Naive thymus-derived CD4-positive, alpha-beta T cell (primary cell): ENCODE measurements at places on chromosomes 2 and 18. TPM values are rescaled to one million over a fixed set of nuclear protein-coding genes. Genes with fewer than 3 reads are reported as not detected.

DNA sequence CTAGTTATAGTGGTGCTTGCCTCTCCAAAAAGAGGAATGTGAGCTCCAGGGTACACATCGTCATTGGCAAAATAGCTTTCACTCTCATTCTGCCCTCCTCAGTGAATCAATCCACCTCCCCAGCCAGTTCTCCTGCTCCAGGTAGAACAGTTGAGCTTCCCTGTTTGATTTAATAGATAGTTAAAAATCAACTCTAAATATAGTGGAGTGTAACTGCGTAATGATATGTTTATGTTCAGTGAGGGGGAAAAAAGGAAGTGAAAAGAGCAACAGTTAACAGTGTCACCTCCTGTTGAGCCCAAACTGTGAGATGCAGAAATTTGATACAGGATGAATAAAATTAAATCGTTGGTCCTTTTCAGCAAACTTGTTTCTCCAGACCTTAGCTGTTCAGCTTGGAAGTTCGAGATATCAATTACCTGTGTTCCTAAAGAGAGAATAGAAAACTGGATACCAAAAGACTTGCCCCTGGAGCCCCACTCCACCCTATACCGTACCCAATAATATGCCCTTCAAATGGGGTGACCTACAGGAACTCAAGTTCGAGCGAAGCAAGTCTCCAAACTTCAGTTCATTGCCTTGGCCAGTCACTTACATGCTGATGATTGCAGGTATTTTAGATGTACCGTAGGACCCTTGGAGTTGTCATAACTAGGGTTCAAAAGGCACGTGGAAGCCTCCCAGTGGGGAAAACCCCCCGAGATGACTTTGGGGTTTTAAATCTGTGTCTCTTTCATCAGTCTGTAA, 708.4 kb downstream of the RNF144A start:
- DNase-seq, result no peak
- H3K27me3 ChIP-seq, result no peaks in the 10 kb centered on the region
- H3K36me3 ChIP-seq, result no peaks in the 10 kb centered on the region

GRCh38 chr2:190088917-190089316, 26.4 kb upstream of the MSTN start:
- no peaks in the 10 kb centered on the region for H3K4me1 ChIP-seq
- H3K4me3 ChIP-seq, result no peak overlapping the region
- H3K27me3 ChIP-seq, result no peaks in the 10 kb centered on the region
- DNase-seq, result peak; percentile 54

DNA sequence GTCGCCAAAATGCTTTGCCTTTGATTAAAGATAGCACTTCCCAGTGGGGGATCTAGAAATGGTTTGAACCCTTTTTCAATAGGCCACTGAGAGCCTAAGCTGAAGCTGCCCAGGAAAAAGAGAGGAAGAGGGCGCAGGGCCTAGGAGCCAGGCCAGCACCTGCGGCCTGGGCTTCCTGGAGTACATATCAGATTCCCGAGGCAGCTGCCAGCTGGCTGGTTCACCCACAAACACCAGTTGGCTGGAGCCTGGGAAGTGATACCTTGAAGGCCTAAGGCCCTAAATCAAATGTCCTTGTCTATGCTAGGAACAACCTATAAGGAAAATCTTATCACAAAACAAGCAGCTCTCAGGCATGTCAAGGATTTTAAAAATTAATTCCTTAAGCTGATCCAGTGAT, 37.1 kb downstream of the ANKRD44 start:
- no peaks in the 10 kb centered on the region for H3K36me3 ChIP-seq
- DNase-seq, result no peak
- peaks cover 62% of the 10 kb centered on the region for H3K4me1 ChIP-seq
- H3K27ac ChIP-seq, result peak overlapping the region; percentile 53
- no peaks in the 10 kb centered on the region for H3K27me3 ChIP-seq
- no peak overlapping the region for H3K4me3 ChIP-seq

- H3K27me3 ChIP-seq, result no peaks in the 10 kb centered on the region
- peak; percentile 16 for DNase-seq
- H3K27ac ChIP-seq, result peak overlapping the region; percentile 38
- no peak overlapping the region for H3K4me3 ChIP-seq
These were observed 45.9 kb downstream of the PNO1 start for GRCh38 chr2:68203587-68203986.

DNA sequence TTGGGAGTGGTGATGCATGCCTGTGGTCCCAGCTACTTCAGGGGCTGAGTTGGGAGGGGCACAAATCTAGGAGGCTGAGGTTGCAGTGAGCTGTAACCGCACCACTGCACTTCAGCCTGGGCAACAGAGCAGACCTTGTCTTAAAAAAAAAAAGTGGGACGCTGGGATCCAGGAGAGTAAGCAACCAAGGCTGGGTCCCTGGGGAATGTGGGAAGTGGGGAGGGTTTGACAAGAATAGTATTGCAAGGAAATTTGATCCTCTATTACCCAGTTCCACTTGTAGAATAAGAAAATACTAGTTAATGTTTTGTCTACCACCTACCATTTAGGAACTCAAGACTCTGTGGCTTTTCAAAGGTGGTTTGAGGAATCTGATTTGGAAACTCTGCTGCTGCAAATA, 21.1 kb upstream of the DYTN start:
- H3K4me3 ChIP-seq, result no peak overlapping the region
- H3K4me1 ChIP-seq, result no peaks in the 10 kb centered on the region
- H3K27me3 ChIP-seq, result no peaks in the 10 kb centered on the region
- no peak overlapping the region for H3K27ac ChIP-seq
- H3K36me3 ChIP-seq, result no peaks in the 10 kb centered on the region

GRCh38 chr2:10668402-10669012, 21.3 kb downstream of the NOL10 start:
- H3K4me3 ChIP-seq, result no peak overlapping the region
- H3K27me3 ChIP-seq, result no peaks in the 10 kb centered on the region
- H3K27ac ChIP-seq, result no peak overlapping the region
- H3K36me3 ChIP-seq, result peaks cover 11% of the 10 kb centered on the region
- no peaks in the 10 kb centered on the region for H3K4me1 ChIP-seq
- DNase-seq, result peak; percentile 63

GRCh38 chr2:39782591-39782990, 3.5 kb upstream of the THUMPD2 start:
- H3K27ac ChIP-seq, result no peak overlapping the region
- no peak overlapping the region for H3K4me3 ChIP-seq

Gene MALL
- 0.36 and 0.46 TPM in 2 replicates for total RNA-seq

DNA sequence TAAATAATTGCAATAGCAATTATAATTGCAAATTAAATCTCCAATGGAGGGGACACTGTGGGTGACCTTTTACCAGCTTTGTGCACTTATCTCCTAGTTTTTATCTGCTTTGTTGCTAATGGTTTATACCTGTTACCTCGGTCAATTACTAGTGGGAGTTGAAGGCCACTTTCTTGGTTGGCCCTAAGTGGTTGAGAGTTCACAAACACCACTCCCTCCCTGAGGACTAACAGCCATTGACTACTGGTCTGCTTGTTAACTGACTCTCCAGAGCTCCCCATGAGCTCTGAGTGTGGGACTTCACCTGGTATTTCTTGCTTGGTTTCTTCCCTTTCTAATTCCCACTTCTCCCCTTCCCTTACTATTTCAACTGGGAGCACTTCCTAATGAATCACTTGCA, 27.2 kb downstream of the SERPINE2 start:
- no peak overlapping the region for H3K4me3 ChIP-seq
- H3K27ac ChIP-seq, result no peak overlapping the region
- H3K4me1 ChIP-seq, result peaks cover 3% of the 10 kb centered on the region
- no peaks in the 10 kb centered on the region for H3K36me3 ChIP-seq
- no peak for DNase-seq

GRCh38 chr18:76615065-76615733, 120.2 kb upstream of the ZNF516 start:
- no peaks in the 10 kb centered on the region for H3K36me3 ChIP-seq
- H3K27ac ChIP-seq, result no peak overlapping the region
- no peak overlapping the region for H3K4me3 ChIP-seq
- H3K4me1 ChIP-seq, result no peaks in the 10 kb centered on the region

GRCh38 chr2:165953306-165953654, 296 bp downstream of the TTC21B start:
- H3K4me3 ChIP-seq, result peak overlapping the region; percentile 91
- DNase-seq, result no peak
- peak overlapping the region; percentile 66 for H3K27ac ChIP-seq
- H3K27me3 ChIP-seq, result no peaks in the 10 kb centered on the region
- H3K4me1 ChIP-seq, result peaks cover 22% of the 10 kb centered on the region

DNA sequence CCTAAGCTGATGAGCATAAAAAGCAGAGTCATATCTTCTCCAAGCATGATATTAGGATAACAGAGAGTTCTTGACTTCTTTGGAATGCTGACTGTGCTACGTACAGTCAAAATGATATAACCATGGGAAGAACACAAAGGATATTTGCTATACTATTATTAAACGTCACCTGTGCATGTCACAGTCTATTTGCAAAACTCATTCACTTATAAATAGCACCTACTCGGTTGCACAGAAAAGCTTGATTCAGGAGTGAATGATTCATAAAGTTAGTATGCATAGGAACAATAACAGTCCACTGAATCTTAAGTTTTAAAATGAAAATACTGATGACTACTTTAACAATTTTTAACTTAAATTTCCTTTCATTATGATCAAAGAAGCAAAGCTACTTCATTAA, 83.3 kb downstream of the SP3 start:
- DNase-seq, result no peak
- no peaks in the 10 kb centered on the region for H3K36me3 ChIP-seq
- H3K27ac ChIP-seq, result no peak overlapping the region
- H3K4me1 ChIP-seq, result no peaks in the 10 kb centered on the region
- no peak overlapping the region for H3K4me3 ChIP-seq

DNA sequence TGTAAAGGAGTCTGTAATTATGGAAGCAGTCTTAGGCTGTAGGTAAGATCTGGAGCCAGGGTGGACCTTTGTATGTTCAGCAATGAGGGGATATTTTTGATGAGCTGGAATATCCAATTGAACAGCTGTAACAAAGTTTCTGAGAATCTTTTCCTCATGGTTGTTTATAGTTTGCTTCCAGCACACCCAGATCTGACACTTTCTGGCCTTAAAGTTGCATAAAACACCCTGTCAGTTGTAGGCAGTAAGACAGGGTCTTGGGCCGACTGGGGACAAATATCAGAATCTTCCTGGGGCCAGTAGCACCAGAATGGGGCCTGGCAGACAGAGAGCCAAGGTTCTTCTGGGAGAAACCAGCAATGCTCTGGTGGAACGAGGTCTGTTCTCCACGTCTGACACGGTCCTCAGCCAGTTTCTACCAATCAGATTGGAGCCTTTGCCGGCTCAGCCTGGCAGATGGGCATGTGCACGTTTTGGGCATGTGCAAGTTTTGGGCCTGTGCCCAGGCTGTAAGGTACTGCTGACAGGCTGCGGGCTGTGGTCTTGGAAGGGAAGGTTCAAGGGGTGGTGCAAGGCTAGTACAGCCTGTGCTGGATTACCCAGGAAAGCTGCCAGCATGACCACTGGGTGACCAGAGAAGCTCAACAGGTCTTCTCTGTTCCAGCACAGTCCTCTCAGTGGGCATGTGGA, 89.8 kb downstream of the PRKCE start:
- no peaks in the 10 kb centered on the region for H3K4me1 ChIP-seq
- H3K27me3 ChIP-seq, result no peaks in the 10 kb centered on the region

Gene SP140
- 40.6 TPM for total RNA-seq

Gene PDCD1
- 1.1 TPM for total RNA-seq

Gene ECEL1
- not detected for total RNA-seq

- H3K36me3 ChIP-seq, result no peaks in the 10 kb centered on the region
- DNase-seq, result no peak
- H3K27ac ChIP-seq, result no peak overlapping the region
- H3K27me3 ChIP-seq, result no peaks in the 10 kb centered on the region
These were observed 47.3 kb upstream of the MGAT5 start for GRCh38 chr2:134206573-134206972.

DNA sequence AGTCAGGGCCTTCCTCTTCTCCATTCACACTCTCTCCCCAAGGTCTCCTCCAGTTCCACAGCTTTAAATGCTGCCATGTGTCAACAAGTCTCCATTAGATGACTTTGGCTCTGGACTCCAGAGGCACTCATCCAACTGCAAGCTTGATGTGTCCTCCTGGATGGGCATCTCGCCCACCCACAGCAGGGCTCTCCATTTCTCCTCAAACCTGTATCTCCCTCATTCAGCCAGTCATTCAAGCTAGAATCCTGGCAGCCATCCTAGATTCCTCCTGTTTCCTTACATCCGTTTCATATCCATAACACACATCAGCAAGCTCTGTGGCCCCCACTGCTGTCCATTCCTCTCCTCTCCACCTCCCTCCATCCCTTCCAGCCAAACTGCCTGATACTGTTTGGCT, 88.4 kb upstream of the AFF3 start:
- H3K36me3 ChIP-seq, result no peaks in the 10 kb centered on the region
- no peak overlapping the region for H3K27ac ChIP-seq
- H3K4me1 ChIP-seq, result peaks cover 10% of the 10 kb centered on the region
- H3K4me3 ChIP-seq, result no peak overlapping the region
- no peaks in the 10 kb centered on the region for H3K27me3 ChIP-seq
- no peak for DNase-seq

- no peaks in the 10 kb centered on the region for H3K27me3 ChIP-seq
- no peaks in the 10 kb centered on the region for H3K4me1 ChIP-seq
- H3K27ac ChIP-seq, result peak overlapping the region; percentile 90
These were observed 715 bp upstream of the CFAP36 start for GRCh38 chr2:55518841-55519165.

DNA sequence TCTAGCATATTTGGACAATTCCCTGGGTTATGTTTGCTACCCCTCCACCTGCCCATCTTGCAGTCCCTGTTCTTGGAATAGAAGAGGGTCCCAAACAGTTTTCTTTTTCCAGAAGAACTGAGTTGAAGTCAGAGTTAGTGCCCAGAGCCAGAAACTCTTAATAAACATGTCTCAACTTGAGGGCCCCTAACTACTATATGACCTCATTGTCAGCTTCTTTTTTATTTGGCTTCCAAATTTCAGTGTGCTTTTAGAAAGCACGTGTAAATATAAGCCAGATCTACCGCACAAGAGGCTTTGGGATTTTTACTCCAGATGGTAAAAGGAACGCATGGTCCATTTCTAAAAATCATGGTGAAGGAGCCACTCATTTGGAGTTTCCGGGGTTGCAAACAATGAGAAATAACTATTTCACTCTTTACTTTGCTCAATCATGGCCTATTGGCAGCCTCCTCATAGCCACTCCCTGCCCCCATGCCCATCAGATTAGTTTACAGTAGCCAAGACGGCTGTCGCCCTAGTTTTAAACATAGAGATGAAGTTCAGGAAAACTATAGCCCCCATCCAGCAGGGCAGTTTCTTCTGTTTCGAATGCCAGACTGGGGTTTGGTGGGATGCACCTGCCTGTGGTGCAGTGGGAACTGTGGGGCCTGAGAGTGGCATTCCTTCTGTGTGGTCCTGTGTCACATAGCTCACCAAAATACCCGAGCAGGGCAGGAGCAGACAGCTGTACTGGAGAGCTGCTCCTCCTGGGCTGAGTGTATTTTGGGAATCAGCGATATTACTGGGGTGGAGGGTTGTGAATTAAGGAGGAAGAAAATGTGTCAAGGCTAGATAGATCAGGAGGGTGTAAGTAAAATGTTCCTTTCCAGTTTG, 1.7 kb downstream of the MAPRE3 start:
- DNase-seq, result no peak
- H3K27me3 ChIP-seq, result no peaks in the 10 kb centered on the region
- H3K27ac ChIP-seq, result no peak overlapping the region
- H3K4me1 ChIP-seq, result peaks cover 12% of the 10 kb centered on the region
- H3K36me3 ChIP-seq, result no peaks in the 10 kb centered on the region

GRCh38 chr2:65053199-65053598, 3.0 kb upstream of the CEP68 start:
- DNase-seq, result no peak
- H3K36me3 ChIP-seq, result no peaks in the 10 kb centered on the region
- H3K27me3 ChIP-seq, result no peaks in the 10 kb centered on the region
- no peak overlapping the region for H3K27ac ChIP-seq
- H3K4me1 ChIP-seq, result peaks cover 7% of the 10 kb centered on the region

GRCh38 chr2:96495982-96496629, 9.1 kb downstream of the NEURL3 start:
- H3K4me3 ChIP-seq, result no peak overlapping the region
- no peaks in the 10 kb centered on the region for H3K27me3 ChIP-seq
- no peaks in the 10 kb centered on the region for H3K36me3 ChIP-seq
- no peak overlapping the region for H3K27ac ChIP-seq
